ENCODE measurements at places on chromosomes 1 and 21.

- DNase-seq = no peak
These were observed 43.0 kb upstream of the CCDC190 start for GRCh38 chr1:162904023-162904422.

DNA sequence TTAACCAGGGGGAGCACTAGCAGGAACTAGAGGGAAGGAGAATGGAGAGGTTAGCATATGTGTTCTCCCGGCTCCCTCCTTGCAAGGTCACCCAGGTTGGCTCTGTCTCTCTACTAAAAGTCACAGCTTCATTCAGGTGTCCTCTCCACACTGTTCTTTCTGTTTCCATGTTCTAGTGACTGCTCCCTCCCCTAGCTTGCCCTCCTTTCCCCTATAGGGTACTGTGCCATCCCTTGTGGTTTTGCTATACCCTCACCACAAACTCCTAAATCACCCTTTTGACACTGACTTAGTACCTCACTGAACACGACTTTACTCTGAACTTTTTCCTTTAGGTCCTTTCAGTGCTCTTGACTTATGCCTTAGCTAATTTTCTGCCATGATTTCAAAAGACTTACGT lies 389.3 kb downstream of the ST6GALNAC3 start:
- DNase-seq = no peak

GRCh38 chr1:226937940-226938725 lies 2.0 kb upstream of the COQ8A start:
- no peak for DNase-seq

DNA sequence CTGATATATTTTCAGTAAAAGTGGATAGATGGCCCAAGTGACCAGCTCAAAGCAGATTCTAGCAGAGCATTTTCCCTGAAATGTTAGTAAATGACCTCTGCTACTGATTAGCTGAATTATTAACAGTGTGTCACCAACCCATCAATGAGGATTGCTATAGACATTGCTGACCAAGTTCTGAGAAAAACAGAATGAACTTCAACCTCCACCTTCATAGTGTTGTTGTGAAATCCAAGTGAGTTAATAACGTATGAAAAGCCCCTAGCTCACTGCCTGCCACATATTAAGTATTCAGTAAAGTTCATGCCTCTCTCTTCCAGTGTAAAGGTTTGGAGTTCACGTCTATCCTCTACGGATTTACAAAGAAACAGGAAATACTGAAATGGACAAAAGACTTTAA lies 15.8 kb downstream of the PLPP3 start:
- no peak for DNase-seq

- no peak for DNase-seq
These were observed 50.5 kb upstream of the PRELP start for GRCh38 chr1:203424861-203425662.

DNA sequence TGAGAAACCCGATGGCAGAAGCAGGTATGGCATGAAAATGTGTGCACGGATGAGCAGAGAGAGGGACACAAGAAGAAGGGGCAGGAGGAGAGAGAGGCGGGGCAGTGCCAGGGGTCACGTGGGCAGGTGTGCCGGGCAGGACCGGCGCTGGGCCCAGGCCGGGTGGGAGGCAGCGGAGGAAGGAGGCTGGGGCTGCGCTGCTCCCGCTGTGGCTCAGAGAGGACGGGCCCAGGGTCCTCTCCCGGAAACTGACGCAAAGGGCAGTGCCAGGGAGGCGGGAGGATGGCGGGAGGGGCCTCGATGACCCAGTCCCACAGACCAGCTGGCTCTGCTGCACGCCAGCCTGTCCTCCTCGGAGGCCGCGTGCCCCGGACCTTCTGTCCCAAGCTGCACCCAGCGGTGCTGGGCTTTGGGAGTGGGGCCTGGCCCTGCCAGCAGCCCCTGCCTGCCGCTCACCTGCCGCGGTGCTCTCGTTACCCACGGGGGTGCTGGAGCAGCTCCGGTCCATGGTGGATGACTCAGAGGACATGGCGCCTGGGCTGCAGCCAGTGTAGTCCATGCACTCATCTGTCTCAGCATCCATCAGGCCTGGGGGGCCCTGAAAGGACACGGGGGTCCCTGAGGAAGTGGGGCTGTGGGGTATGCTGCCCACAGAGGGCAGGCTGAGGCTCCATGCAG lies 153.9 kb downstream of the CASZ1 start:
- no peak for DNase-seq

DNA sequence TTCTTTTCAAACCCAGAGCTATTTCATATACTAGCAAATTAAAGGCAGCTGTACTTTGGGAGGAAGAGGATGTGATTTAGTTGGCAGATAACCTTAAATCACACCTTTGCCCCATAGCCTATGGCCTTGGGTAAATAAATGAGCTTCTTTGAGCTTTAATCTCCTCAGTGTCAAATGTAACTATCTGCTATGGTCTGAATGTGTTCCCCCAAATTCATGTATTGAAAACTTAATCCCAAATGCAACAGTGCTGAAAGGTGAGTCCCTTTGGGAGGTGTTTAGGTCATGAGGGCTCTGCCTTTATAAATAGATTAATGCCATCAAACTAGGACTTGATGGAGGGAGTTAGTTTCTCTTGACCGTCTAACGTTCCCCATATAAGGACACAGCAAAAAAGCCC lies 85.8 kb downstream of the LTN1 start:
- no peak for DNase-seq

DNA sequence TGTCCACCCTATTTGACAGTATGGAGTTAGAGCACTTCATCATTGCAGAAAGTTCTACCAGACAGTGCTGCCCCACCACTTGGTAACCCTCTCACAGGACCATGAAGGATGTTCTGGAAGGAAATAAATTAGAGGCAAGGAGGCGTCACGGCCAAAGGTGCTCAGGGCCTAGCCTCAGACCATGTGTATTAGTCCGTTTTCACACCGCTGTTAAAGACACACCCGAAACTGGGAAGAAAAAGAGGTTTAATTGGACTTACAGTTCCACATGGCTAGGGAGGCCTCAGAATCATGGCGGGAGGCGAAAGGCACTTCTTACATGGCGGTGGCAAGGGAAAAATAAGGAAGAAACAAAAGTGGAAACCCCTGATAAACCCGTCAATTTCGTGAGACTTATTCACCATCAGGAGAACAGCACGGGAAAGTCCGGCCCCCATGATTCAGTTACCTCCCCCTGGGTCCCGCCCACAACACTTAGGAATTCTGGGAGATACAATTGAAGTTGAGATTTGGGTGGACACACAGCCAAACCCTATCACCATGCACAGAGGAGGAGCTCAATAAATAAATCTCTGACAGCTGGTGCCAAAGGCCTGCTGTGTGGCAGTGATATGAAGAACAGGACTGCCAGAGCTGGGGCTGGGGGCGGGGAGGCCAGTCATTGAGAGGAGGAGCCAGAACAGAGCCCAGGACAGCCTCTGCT lies 75.8 kb downstream of the FHAD1 start:
- no peak for DNase-seq

DNA sequence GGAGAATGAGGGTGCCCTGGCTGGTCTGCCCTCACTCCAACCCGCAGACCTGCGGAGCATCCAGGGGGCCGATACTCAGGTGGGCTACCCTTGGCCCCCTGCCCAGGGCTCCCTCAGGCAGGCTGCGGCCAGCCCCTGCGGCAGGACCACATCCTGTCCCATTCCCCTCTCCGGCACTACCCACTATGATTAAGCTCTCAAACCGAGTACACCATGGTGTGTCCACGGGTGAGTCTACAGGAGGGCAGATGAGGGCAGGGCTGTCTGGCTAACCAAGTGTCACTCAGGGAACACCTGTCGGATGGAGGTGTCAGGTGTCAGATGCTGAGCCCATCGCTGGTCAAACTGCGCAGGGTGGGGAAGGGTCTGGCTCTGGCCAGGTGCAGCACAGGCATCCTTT lies 47.2 kb downstream of the SLC66A1 start:
- no peak for DNase-seq

GRCh38 chr1:16905110-16905867 lies 9.5 kb downstream of the RNU1-2 start:
- no peak for DNase-seq

GRCh38 chr1:30173560-30173959 lies 549.8 kb downstream of the MATN1 start:
- no peak for DNase-seq

GRCh38 chr1:243441601-243442000 lies 185.8 kb downstream of the SDCCAG8 start:
- DNase-seq = no peak

- no peak for DNase-seq
These were observed 17.4 kb downstream of the AGO4 start for GRCh38 chr1:35825255-35825654.

GRCh38 chr21:25002676-25003075 lies 604.6 kb downstream of the MRPL39 start:
- DNase-seq = no peak

DNA sequence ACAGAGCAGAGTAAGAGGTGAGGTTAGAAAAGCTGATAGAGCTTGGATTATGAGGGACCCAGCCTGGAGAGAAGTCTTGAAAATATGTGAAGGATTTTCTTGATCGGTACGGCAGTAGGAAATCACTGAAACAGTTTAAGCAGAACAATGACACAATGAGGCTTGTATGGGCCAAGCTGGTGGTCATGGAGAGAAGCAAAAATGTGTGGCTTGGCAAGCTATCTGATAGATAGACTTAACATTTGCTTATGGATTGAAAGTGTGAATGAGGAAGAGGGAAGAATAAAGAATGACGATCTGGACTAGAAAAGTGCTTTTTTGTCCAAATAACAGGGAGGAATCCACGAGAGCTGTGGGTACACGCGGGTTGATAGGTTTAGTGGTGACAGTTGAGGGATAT lies 15.4 kb upstream of the XPR1 start:
- DNase-seq = no peak

DNA sequence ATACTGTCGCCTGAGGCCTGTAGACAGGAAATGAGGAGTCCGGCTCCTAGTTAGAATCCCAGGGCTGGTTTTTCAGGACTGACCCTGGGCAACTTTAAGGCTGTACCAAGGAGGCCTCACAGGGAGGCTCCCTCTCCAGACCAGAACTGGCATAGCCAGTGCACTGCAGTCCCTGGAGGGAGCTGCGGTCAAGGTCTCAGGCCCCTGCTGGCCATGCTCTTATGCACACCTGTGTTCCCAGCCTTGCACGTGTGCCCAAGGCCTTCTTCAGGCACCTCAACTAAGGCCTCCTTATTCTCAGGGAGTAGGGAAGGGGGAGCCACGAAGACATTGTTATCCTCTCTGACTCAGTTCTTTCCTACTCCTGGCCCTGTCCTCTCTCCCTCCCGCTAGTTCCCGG lies 22.0 kb upstream of the IFNAR1 start:
- DNase-seq = no peak

GRCh38 chr1:43427941-43428340 lies 25.8 kb downstream of the HYI start:
- DNase-seq = no peak

DNA sequence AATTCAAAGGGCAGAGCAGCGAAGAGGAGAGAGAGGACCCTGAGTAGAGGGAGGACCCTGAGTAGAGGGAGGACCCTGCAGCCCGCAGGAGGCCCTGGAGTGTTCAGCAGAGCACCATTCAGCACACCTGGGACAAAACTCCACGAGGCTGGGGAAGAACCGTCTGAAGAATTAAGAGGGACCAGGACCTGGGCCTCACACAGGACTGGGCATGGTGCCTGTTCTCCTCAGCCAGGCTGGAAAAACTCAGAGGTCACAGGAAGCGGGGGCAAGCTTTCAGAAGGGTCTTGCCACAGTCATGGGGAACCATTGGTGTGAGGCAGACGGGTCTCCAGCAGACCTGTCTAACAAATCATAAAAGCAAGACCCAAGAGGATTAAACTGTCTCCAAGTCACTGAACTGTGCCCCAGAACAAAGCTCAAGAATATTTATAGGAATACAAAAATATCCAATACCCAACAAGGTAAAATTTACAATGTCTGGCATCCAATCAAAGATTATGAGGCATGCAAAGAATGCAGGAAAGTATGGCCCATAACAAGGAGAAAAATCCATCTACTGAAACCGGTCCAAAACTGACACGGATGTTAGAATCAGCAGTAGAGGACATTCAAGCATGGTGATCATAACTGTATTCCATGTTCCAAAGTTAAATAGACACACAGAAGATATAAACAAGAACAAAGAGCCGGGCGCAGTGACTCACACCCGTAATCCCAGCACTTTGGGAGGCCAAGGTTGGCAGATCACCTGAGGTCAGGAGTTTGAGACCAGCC lies 30.6 kb downstream of the MORN1 start:
- no peak for DNase-seq

- DNase-seq = no peak
These were observed 621.4 kb upstream of the RGS18 start for GRCh38 chr1:191536791-191537429.

- DNase-seq = no peak
These were observed 4.5 kb downstream of the DNAJB4 start for GRCh38 chr1:78009276-78009675.

DNA sequence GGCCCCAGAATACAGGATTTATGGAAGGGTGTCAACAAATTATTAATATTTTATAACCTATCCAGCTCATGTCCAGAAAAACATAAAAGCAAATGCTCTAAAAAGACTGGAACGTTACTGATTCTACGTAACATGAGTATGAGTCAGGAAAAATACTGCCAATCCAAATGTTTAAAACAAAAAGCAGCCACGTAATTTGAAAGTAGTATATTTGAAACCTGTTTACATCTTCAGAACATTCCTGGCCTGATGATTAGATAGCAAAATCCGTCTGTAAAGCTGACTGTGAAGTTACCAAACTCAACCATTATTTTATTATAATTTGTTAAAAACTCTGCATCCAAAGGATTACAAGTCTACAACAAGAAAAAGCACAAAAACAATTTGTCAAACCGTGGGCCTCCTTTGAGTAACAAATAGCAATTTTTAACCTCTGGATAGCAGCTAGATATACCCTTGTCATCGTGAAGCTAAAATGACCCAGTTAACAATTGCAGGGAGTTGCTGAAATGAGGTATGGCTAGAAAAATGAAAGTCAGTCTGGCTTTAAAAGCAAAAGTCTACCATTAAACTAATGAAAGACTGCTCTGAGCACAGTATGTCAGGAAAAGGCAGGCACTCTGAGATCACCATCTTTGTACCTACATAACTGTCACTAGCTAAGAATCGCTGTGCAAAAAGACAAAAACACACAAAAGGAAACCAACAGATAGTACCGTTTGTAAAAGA lies 1.2 kb downstream of the UBR4 start:
- no peak for DNase-seq

- DNase-seq = no peak
These were observed 31.7 kb downstream of the AK5 start for GRCh38 chr1:77313491-77313890.

GRCh38 chr1:27584453-27584852 lies 19.5 kb downstream of the AHDC1 start:
- no peak for DNase-seq

- DNase-seq = no peak
These were observed 60.7 kb upstream of the ATP5PO start for GRCh38 chr21:33976082-33977016.

DNA sequence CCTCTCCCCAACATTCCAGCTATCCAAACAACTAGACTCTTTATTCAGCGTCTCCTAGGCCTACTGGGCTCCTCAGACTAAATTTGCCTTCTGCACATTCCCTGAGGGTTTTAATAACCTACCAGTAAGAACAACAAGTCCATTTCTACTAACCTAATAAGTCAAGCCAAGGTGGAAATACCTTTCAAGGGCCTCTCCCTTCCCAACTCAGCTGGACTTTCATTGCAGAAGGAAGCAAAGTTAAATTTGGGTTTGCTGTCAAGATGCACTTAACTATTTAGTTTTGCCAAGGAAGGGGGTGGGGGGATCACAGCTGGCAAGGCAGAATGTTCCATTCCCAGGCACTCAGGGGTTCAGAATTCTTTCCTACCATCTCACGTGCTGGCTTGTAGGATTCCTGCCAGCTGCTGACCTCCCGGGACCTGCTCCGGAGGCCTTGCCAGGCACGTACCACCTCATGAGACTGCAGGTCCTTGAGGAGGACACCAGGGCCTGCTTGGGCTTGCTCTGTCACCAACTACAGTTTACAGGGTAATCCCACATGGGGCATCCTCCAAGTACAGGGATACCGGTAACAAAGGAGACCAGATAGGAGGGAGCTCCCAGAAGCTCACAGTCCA lies 29.8 kb downstream of the SLC30A1 start:
- no peak for DNase-seq

Measured in cortex of kidney (tissue), 1 donor.